ENCODE measurements at places on chromosomes 6 and 20.
A peak's percentile ranks its signal among the peaks of the same experiment; 100 is the strongest.

DNA sequence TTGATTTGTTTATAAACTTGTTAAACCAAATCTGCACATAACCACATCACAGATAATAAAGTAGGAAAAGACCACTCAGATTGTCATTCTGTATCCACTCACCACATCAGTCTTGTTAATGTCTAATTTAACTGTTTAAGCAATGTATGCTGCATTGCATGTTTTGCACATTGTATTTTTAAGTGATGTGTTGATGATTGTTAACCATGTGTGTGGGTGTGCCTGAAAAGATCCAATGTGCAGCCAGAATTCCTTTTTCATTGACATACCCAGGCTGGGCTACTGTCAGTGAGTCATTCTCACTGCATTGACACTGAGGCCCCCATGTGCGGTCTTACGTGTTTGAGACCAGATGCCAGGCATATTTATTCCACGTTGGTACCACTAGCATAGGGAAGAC lies 167.3 kb downstream of the TRMT11 start:
- peak; percentile 69 for DNase-seq

GRCh38 chr6:130113201-130113710 lies 94.9 kb downstream of the L3MBTL3 start:
- DNase-seq = no peak

GRCh38 chr6:33213989-33214335 lies 5.7 kb downstream of the RING1 start:
- DNase-seq = no peak

DNA sequence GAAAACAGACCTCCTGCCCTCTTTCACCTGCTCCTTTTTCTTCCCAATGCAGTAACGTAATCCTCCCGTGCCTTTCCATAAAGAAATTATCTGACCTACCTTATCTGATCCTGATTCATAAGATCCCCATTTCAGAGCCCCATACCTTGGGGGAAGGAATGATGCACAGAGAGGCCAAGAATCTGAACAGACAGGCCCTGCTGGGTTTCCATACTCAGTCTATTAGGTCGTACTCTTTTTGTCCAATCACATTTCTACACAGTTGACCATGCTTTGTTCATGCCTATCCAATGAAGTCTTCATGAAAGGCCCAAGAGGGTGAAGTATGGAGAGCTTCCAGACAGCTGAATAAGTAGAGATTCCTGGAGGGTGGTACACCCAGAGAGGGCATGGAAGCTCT lies 25.3 kb downstream of the SRPK1 start:
- DNase-seq = peak; percentile 41

DNA sequence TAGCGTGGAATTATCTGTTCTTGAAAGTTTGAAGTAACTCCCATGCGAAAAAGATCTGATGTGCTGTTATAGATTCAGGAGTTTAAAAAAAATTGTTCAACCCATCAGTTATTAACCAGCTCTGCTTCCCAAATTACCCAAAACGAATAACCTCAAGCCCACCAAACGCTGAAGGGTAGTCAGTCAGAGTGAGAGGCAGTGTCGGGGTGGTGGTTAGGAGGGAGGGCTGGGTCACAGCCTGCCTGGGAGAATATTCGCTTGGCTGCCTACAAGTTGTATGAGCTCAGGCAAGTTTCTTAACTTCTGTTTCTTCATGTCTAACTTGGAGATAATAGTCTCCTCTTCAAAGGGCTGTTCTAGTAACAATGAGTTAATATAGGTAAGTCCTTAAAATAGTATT lies 114.6 kb downstream of the JPH2 start:
- DNase-seq = no peak

- DNase-seq = no peak
These were observed 151.3 kb downstream of the DLL1 start for GRCh38 chr6:170139531-170139930.

- DNase-seq = no peak
These were observed 22.2 kb downstream of the KDM1B start for GRCh38 chr6:18177286-18177965.

DNA sequence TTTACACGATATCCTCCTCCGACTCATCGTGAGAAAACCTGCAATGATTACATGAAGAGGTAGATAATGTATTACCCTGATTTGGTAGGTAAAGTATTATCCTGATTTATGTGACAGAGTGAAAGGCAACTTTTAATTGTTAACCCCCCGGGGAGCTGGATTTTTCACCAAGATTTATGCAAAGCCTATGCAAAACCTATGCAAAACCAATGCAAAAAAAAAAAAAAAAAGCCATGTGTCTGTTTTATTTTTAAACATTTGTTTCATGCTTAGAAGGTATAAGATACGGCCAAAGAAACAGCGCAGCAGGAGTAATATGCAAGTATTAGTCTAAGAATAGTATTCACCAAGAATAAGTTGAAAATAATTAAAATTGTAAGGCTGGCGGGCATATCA lies 109.9 kb downstream of the IPCEF1 start:
- DNase-seq = no peak

DNA sequence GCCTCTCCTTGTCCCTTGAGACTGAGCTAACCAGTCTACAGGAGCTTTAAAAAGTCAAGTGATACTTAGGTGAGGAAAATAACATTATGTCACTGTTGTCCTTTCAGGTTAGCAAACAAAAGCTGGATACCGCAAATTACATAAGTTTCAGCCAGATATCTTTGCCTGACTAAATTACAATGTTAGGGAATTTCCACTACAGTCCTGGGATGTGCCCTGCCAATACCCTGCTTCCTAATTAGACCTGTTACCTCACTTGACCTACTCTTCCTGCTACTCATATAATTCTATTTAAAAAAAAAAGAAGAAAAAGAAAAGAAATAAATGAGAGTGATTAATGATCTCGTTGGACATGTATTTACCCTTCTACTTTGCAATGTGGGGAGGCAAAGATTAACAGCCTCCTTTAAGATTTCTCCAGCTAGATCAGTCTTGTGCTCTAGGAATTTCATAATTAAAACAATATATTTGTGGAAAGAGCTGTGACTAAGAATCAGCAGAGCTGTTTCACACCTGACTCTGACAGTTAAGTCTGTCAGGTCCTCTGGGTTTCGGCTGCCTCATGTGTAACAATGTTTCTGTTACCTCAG lies 318.9 kb downstream of the HDGFL1 start:
- DNase-seq = peak; percentile 7

DNA sequence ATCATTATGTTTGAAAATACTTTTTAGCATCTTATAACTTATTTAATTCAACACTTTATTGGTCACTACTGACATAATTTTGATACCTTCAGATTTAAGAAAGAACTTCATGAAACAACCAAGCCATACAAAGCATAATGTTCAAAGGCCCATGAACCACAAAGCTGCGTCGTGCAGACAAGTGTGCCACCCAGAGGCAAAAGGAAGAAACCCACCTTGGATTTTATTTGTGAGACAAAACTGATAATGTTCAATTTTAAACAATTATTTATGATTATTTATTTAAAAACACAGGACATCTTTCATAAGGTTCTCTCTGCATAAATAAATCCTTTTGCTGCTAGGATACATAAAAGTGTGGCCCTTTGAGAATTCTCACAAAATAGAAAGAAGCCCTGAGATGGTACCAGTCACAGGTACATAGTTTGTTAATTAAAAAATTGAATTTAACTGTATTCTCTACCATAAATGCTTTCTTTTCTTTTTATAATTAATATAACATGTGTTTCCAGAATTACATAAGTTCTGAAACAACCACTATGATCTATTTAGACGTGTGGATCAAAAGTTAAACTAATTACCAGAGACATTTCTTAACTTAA lies 143.7 kb downstream of the RALGAPA2 start:
- DNase-seq = peak; percentile 31

DNA sequence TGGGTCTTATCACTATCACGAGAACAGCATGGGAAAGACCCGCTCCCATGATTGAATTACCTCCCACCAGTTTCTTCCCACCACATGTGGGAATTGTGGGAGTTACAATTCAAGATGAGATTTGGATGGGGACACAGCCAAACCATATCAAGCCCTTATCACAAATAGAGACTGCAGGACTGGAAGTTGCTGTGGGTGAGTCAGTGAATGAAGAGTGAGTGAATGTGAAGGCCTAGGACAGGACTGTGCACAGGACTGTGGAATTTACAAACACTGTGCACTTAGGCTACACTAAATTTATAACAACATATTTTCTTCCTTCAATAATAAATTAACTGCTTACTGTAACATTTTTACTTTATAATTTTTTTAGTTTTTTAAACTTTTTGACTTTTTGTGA lies 30.2 kb upstream of the BCAS1 start:
- DNase-seq = no peak

- DNase-seq = peak; percentile 91
These were observed 764 bp upstream of the SNAP25 start for GRCh38 chr20:10217721-10218410.

- DNase-seq = no peak
These were observed 27.9 kb upstream of the ID1 start for GRCh38 chr20:31577194-31577593.

DNA sequence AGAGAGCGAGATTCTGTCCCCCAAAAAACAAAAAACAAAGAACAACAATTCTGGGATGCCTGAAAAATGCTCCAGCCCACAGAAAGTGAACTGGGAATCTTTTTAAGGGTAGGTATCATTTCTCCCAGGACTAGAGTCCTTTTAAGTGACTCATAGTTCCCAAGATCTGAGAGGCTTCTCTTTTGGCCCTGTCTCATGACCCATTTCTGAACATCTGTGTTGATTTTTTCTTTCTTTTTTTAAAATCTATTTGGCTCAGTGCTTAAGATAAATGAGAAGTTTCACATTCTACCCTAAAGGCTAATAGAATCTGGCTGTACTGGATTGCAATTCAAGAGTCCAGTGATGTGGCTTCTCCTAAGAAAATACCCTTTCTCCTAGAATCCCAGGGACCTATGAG lies 217.6 kb upstream of the FOXQ1 start:
- DNase-seq = peak; percentile 33

GRCh38 chr6:54254886-54255285 lies 53.4 kb upstream of the TINAG start:
- DNase-seq = no peak

- DNase-seq = no peak
These were observed 3.1 kb upstream of the CSE1L start for GRCh38 chr20:49043000-49043399.

DNA sequence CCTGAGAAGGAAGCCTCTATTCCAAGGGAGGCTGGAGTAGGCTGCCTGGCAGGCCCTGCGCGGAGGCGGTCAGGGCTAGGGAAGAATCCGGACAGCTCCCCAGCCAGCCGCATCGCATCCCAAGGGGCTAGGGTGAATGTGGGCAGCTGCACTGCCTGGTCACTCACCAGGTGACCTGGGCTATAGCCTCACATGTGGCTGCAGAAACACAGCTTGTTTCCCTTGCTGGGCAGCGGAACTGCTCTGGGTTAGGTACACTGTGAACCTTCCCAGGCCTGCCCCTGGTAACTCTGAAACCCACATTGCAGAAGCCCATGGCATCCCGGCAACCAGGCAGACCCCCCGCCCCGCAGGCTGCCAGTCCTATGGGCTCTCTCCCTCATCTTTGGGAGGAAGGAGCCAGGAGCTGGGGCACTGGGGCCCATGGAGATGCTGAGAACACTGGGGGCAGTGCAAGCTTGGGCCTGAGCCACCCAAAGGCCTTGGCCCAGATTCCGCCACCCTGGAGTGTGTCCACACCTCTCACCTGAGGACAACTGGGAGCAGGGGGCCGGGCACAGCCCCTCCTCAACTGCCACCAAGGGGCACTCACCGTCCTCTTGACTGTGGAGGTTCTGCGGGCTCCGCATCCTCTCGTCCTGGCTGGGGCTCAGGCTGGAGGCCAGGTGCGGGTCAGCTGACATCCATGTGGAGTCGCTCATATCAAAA lies 111.0 kb downstream of the NOL4L start:
- no peak for DNase-seq

GRCh38 chr6:42279144-42279781 lies 61.6 kb upstream of the MRPS10 start:
- peak; percentile 58 for DNase-seq

DNA sequence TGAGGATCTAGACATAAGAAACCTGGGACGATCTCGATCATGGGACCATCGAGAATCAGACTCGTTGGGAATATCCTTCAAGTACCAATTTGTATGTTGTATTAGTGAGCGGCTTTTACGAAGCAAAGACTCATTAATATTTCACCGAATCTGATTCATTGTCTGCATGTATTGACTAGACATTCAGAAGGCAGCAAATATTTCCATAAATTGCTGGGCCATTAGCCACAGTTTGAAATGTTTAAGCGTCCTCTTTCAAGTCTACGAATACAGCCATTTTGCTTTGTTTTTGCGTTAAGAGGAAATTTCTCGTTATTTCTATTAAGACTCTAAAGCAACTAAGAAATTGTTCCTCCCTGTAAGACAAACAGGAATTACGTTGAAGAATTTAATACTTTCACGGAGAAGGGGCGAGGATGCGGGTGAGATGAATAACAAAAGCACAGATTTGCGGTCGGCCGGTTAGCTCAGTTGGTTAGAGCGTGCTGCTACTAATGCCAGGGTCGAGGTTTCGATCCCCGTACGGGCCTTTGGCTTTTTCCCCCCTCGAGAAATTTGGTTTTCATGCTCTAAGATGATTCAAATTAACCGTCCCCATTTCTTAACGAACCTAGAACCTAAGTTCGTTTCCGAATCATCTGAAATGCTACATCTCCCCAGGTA lies 18.5 kb downstream of the POM121L2 start:
- DNase-seq = peak; percentile 79

- DNase-seq = no peak
These were observed 411.7 kb upstream of the SOX4 start for GRCh38 chr6:21181866-21182265.

- DNase-seq = no peak
These were observed 4.7 kb upstream of the ZDHHC14 start for GRCh38 chr6:157376241-157376640.

DNA sequence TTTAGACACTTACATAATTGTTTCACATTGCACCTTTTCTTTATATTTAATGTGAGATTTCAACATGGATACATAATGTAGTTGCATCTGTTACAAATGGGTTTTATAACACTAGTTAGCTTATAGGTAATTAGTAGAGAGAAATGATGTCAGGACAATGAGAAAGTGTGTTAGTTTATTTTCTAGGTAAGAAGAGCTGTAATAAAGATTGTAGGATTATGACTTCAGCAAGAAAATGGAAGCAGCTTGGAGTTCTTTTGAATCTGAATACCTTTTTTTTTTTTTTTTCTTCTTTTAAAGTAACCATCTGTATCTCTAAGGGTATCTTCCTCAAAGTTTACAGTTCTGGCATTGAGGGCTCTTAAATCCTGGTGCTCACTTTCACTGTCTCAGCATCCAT lies 35.3 kb downstream of the CD2AP start:
- DNase-seq = no peak
